ENCODE measurements at places on chromosomes 2 and 18.

GRCh38 chr2:113078350-113078839 lies 10.6 kb downstream of the IL1F10 start:
- H3K27me3 ChIP-seq: no peaks in the 10 kb centered on the region

DNA sequence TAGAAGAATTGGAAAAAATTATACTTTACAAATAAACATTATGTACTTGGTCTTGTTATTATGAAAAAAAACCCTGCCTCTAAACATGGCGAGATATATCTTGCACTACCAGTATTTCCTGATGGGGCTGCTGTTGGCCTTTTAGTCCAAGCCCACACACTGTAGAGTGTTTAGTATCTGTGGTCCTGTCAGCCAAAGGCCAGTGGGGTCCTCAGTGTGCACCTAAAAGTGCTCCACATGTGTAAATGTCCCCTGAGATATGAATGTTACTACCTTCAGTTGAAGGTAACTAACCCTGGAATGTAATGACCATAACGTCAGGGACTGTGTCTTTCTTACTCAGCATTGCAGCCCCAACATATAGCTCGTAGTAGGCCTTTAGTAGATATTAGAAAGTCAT lies 71.1 kb upstream of the HK2 start:
- DNase-seq: no peak
- H3K27me3 ChIP-seq: no peaks in the 10 kb centered on the region
- H3K4me1 ChIP-seq: peaks cover 3% of the 10 kb centered on the region
- no peak overlapping the region for H3K27ac ChIP-seq

GRCh38 chr18:41052625-41053024 lies 902.4 kb upstream of the PIK3C3 start:
- no peak overlapping the region for H3K4me3 ChIP-seq
- H3K27ac ChIP-seq: no peak overlapping the region
- H3K4me1 ChIP-seq: no peaks in the 10 kb centered on the region
- no peaks in the 10 kb centered on the region for H3K27me3 ChIP-seq
- DNase-seq: no peak
- H3K36me3 ChIP-seq: no peaks in the 10 kb centered on the region

DNA sequence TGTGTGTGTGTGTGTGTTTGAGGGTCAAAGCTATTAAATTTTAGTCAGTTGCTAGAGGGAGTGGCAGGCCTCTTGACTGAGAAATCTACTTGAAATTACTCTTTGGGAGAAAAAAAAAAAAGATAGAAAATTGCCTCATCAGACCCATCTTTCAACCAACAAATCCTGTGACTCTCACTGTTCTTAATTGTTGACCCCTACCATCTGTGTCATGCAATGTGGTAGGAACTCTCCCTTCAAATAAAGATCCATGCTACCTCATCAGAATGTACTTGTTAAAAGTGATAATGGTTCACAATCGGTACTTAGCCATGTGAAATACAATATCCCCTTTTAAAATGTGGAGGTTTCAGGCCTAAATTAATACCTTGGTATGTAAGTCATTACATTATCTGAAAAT lies 670.8 kb upstream of the FANCL start:
- no peaks in the 10 kb centered on the region for H3K27me3 ChIP-seq
- DNase-seq: no peak
- no peaks in the 10 kb centered on the region for H3K4me1 ChIP-seq
- H3K4me3 ChIP-seq: no peak overlapping the region
- no peak overlapping the region for H3K27ac ChIP-seq
- H3K36me3 ChIP-seq: no peaks in the 10 kb centered on the region

GRCh38 chr2:160584972-160585494 lies 91.4 kb upstream of the RBMS1 start:
- DNase-seq: no peak
- no peaks in the 10 kb centered on the region for H3K27me3 ChIP-seq
- no peak overlapping the region for H3K4me3 ChIP-seq

GRCh38 chr2:240195316-240195861 lies 54.9 kb upstream of the OTOS start:
- no peaks in the 10 kb centered on the region for H3K4me1 ChIP-seq
- no peaks in the 10 kb centered on the region for H3K36me3 ChIP-seq
- no peak overlapping the region for H3K27ac ChIP-seq
- no peaks in the 10 kb centered on the region for H3K27me3 ChIP-seq
- DNase-seq: no peak

DNA sequence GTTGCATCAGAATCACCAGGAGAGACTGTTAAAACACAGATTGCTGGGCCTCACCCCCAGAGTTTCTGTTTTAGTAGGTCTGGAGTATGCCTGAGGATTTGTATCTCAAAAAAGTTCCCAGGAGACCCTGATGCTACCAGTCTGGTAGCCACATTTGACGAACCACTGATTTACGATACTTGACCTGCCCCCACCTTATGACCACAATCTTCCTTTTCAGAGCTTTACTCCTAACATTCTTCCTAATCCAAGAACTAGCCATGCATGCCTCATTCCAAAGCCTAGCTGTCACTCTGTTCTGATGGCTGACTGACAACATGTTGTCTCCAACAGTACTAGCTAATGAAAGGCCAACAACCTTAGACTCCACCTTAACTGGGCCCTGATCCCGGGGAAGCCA lies 191.4 kb downstream of the MBD2 start:
- DNase-seq: no peak
- H3K27me3 ChIP-seq: peaks cover 4% of the 10 kb centered on the region
- no peak overlapping the region for H3K4me3 ChIP-seq

DNA sequence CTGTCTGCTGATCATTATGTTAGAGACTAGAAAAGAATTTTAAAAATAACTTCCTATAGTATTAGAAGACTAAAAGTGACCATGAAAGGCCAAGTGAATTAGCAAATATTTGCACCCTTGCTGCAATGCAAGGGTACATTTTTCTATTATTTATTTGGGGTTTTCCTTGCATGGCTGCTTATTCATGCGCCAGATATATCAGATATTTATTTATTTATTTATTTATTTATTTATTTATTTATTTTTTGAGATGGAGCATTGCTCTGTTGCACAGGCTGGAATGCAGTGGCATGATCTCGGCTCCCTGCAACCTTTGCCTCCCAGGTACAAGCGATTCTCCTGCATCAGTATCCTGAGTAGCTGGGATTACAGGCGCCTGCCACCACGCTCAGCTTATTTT lies 126.3 kb upstream of the LMAN1 start:
- peaks cover 3% of the 10 kb centered on the region for H3K27me3 ChIP-seq
- no peak for DNase-seq
- no peak overlapping the region for H3K27ac ChIP-seq
- no peak overlapping the region for H3K4me3 ChIP-seq
- H3K4me1 ChIP-seq: no peaks in the 10 kb centered on the region
- no peaks in the 10 kb centered on the region for H3K36me3 ChIP-seq

DNA sequence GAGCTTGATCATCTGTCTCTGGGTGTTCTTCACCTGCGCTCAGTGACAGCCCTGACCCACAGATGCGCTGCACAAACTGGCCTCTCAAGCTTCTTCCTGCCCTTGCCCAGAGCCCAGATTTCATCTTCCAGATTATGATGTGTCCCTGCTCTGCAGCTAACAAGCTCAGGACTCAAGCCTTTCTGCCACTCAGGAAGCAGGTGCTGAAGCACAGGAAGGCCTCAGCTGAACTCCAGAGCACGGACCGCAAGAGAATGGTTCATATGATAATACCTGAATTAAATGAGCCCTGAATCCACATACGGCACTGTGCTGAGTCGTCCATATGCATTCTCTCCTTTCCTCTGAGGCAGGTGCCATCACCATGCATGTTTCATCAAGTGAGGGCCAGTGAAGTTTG lies 3.8 kb downstream of the CD207 start:
- no peak overlapping the region for H3K27ac ChIP-seq
- H3K4me1 ChIP-seq: no peaks in the 10 kb centered on the region
- no peak for DNase-seq
- no peak overlapping the region for H3K4me3 ChIP-seq

DNA sequence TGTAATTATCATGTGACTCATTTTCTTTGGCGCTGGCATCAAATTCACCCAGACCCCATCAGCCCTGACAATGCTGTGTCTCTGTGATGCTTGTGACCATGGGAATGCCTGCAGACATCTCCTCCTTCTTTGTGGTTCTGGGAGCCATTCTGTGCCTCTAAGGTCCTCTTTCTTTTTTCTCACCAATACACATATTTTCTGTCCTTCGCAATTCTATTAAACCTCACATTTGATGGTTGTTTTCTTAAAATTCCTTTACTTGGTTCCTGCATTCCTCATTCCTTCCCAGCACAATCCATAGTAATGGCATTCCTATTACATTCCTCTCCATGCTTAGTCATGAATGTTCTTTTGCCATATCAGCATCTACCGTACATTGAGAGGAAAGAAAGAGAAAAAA lies 375.3 kb downstream of the PIK3C3 start:
- H3K36me3 ChIP-seq: no peaks in the 10 kb centered on the region
- H3K27me3 ChIP-seq: no peaks in the 10 kb centered on the region
- no peak overlapping the region for H3K4me3 ChIP-seq
- no peaks in the 10 kb centered on the region for H3K4me1 ChIP-seq
- DNase-seq: no peak

GRCh38 chr2:20391951-20392699 lies 41.5 kb upstream of the PUM2 start:
- no peak overlapping the region for H3K27ac ChIP-seq
- H3K4me3 ChIP-seq: no peak overlapping the region
- no peak for DNase-seq
- H3K27me3 ChIP-seq: no peaks in the 10 kb centered on the region

DNA sequence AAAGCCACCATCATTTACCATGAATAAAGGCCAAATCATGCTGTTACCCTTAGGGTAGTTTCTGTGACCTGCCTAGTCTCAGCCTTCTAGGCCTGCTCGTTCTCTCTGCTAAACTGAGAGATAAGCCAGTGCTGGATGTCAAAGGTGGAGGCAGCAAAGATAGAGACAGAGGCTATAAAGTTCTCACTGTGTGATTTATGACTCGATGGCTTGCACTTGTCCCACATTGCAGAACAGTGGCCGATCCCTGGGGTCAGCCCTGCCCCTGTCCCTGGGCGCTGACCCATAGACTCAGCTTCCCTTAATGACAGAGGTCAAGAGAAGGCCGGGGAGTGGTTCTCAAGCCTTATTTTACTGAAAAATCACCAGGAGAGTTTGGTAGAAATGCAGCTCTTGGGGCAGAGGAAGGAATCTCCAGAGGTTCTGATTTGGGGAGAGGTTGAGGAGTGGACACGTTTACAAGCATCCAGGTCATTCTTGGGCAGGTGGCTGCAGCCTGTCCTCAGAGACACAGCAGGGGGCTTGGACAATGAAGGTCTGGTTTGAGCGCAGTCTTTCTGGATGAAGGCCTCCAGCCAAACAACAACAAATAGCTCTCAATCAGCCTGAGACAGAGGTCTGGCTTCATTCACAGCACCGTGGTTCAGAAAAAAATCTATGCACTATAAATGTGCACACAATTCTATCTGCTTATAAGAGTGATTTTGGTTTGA lies 143.5 kb downstream of the ACKR3 start:
- no peaks in the 10 kb centered on the region for H3K27me3 ChIP-seq
- no peaks in the 10 kb centered on the region for H3K4me1 ChIP-seq
- H3K27ac ChIP-seq: no peak overlapping the region
- no peak overlapping the region for H3K4me3 ChIP-seq

- no peak overlapping the region for H3K27ac ChIP-seq
- no peaks in the 10 kb centered on the region for H3K36me3 ChIP-seq
- no peak overlapping the region for H3K4me3 ChIP-seq
- no peak for DNase-seq
These were observed 879.9 kb upstream of the CDH2 start for GRCh38 chr18:29056800-29057199.

- peaks cover 48% of the 10 kb centered on the region for H3K4me1 ChIP-seq
- DNase-seq: peak; percentile 34
- H3K36me3 ChIP-seq: no peaks in the 10 kb centered on the region
- peak overlapping the region; percentile 66 for H3K4me3 ChIP-seq
- H3K27ac ChIP-seq: peak overlapping the region; percentile 70
These were observed 8.1 kb upstream of the SOS1 start for GRCh38 chr2:39128919-39129391.

GRCh38 chr2:85951351-85952067 lies 62.7 kb upstream of the ST3GAL5 start:
- no peak for DNase-seq
- H3K4me1 ChIP-seq: no peaks in the 10 kb centered on the region
- peaks cover 4% of the 10 kb centered on the region for H3K27me3 ChIP-seq
- H3K36me3 ChIP-seq: no peaks in the 10 kb centered on the region
- no peak overlapping the region for H3K27ac ChIP-seq

- no peaks in the 10 kb centered on the region for H3K36me3 ChIP-seq
- H3K4me3 ChIP-seq: no peak overlapping the region
- H3K27me3 ChIP-seq: no peaks in the 10 kb centered on the region
These were observed 179.7 kb upstream of the SETBP1 start for GRCh38 chr18:44500808-44501610.

DNA sequence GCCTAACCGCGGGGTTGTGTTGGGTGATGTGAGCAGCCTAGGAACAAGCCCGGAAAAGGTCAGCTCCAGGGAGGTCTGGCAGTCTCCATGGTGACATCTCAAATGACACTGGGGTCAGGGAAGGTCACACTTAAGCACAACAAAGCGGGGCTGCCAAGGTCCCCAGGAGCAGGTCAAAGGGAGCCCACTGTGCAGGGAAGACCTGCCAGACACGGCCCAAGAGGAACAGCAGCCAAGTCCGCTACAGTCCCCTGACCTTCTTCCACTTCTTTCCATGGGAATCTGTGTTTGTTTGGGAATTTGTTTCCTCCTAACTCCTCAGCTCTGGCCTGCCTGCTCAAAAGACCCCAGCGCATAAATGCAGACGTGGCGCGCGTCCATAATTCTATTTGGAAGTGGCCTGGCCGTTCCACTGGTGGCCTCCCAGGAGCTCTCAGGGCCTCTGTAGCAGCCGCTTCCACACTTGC lies 232.1 kb upstream of the COPS8 start:
- no peak overlapping the region for H3K4me3 ChIP-seq
- no peak overlapping the region for H3K27ac ChIP-seq
- no peaks in the 10 kb centered on the region for H3K27me3 ChIP-seq
- H3K36me3 ChIP-seq: no peaks in the 10 kb centered on the region

DNA sequence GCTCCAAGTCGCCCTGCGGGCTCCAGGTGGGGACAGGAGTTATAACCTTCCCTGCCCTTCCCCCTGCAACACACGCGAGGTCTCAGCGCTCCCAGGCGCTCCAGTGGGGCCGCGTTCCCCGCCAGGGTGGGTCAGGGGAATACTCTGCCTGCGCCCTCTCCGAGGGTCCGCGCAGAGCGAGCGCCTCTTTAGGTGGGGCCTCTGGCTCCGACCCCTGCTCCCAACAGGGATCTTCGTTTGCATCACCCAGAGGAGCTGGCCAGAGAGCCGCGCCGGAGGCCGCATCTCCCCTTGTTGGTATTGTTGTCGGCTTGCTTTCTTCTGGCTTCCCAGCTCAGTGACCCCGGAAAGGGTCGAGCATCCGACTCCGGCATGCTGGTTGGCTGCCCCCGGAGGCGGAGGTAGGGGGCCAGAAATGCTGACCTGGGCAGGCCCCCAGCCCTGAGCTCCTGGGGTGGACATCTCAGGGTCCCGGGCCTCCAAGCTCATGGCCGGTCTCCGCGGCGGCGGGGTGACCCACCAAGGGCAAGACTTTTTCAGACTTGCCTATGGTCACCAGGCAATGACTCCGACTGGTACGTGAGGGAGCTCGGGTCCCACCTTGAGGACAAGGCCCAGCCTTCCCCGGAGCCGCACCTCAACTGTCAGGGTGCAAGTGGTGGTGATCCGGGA lies 11.2 kb upstream of the EN1 start:
- H3K36me3 ChIP-seq: no peaks in the 10 kb centered on the region
- peaks cover 26% of the 10 kb centered on the region for H3K27me3 ChIP-seq
- no peak overlapping the region for H3K27ac ChIP-seq
- peaks cover 24% of the 10 kb centered on the region for H3K4me1 ChIP-seq
- DNase-seq: no peak
- no peak overlapping the region for H3K4me3 ChIP-seq

All from CD4-positive, CD25-positive, alpha-beta regulatory T cell (primary cell).